ENCODE measurements at places on chromosomes 3 and 15.

DNA sequence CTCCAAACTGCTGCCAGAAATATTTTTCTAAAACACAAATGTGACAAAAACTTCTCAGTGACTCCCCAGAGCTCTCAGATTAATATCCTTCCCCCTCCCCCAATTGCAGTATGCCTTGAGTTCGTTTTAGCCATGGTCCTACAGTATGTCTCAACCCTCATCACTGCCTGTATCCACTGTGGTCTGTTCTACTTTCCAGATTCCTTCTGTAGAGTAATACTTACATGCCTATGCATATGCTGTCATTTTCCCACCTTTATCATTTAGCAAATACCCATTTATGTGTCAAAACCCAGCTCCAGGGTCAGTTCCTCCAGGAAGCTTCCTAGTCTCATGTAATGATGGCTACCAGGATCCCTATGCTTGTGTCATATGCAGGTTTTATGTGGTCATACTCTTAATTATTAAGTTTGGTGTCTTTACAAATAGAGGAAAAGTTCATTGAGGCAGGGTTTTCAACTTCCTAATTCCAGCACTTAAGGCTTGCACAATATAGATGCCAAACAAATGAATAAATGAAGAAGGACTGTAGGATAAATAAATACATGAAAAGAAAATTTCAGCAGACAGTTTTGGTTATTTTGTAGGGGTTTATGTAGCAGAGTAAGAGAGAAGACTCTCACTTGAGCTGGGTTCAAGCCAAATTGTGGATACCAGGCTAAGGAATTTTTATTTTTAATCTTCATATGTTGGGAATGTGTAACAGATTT is 170.8 kb downstream of the ALCAM start:
- no peak for DNase-seq

- DNase-seq: no peak
Measured at GRCh38 chr15:101308604-101309435, 13.8 kb upstream of the SNRPA1 start.

DNA sequence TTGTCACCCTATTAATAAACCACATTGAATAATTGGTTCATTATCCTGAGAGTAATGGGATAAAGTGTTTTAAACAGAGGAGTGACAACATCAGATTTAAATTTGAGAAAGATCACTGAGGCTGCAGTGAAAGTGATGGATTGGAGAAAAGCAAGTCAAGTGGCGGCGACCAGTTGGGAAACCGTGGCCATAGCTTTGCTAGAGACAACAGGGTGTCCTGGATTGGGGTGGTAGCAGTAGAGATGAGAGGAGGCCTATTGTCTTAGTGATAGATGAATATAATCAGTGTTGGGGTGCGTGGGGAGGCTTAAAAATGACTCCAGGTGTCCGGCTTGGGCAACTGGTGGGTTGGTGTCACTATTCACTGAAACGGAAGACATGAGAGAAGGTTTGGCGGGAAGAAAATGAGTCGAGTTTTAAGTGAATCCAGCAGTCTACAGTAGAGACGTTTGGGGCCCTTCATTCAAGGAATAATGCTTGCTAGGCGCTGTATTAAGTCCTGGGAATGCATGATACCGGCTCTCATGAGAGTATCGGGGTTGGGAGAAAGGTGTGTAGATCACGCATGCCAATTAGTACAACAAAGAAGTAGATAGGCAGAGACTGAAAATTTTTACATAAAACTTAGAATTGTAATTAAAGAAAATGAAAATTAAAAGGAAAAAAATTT is 819 bp downstream of the NEK4 start:
- DNase-seq: no peak

DNA sequence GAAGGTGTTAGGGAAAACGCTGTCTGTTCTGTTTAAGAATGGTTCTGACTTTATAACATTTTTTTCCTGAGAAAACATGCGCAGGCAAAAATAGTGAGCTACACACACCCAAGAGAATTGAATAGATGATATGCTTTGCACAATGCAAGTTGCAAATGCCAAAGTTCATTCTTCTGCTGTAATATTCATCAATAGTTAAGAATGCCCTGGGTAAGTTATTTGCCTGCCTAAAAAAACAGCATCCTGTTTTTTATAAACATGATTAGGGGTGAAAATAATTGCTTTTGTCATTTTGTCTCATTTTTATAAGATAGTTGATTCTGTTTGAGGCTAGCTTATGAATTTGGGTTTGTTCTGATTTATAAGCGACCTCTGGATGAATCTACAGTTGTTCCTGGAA is 99.4 kb downstream of the DTWD1 start:
- no peak for DNase-seq

DNA sequence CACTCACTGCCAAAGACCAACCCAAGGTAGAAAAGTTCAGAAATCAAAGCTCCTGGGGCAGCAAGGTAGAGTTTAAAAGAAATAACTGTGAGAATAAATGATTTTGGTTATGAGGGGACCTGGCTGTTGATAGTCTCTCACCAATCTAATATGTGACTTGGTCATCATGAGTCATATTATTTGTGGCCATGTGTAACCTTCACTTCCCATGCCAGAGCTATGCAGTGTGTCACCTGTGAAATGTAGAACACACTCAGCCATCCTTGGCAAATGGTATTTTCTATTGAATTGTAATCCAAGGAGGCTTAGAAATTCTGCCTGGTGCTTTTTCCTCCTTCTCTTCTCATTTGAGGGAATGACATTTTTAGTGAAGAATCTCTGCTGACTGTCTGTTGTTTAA is 184.2 kb upstream of the STAC start:
- no peak for DNase-seq

DNA sequence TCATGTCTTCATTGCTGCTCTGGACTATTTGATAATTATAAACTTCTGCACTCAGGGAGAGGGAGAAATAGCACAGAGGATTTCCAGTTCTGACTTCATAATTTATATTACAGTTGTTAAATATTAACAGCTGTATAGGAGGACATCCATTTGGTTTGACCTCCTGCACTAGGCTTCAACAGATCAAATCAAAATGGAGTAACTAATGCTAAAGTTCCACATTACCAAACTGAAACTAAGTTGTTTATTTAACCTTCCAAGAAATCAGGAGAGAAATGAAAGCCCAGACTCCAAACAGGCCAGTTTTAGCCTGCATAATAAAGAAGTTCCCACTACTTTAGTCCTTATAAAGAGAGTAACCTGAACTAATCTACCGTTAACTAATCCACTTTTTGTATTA is 4.6 kb downstream of the PLSCR2 start:
- DNase-seq: no peak

DNA sequence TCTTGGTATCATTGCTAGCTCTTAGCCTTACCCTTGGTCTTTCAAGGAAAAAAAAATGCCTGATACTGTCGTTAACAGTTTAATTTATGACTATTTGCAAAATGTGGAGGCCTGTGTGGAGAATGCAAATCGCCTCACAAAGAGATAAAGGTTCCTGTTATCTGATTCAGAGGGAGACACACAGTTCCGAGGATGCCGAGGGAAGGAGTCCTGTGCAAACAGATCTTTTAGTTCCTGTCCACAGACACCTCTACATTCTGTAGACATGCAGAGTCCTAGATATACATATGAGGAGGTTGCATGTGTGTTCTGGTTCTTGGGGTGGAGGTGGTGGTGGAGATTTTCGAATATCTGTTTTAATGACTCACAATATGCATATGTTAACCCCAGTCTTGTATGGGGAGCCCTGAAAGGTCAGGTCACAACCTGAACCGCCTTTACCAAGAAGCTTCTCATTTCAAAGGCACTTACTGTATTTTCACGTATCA is 5.7 kb downstream of the NR2F2 start:
- DNase-seq: no peak

GRCh38 chr15:98387866-98388265 is 260.5 kb upstream of the IGF1R start:
- no peak for DNase-seq

DNA sequence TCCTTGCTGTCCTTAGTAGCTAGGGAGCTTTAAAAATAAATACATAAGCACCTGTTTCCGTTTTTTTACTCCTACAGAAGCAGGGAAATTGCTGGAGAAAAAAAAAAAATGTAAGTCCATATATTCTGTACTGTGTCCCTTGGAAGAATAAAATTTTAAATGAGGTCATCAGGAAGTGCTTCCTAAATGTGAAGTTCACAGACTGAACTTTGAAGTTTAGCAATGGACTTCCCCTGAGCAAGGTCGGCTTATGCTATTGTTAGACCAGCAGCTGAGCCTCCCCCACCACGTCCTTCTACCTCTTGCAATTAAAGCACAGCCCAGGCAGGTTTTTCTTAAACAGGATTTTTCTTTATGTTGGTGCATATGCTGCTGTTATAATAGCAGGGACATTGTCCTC is 26.3 kb downstream of the LIPC start:
- DNase-seq: no peak

DNA sequence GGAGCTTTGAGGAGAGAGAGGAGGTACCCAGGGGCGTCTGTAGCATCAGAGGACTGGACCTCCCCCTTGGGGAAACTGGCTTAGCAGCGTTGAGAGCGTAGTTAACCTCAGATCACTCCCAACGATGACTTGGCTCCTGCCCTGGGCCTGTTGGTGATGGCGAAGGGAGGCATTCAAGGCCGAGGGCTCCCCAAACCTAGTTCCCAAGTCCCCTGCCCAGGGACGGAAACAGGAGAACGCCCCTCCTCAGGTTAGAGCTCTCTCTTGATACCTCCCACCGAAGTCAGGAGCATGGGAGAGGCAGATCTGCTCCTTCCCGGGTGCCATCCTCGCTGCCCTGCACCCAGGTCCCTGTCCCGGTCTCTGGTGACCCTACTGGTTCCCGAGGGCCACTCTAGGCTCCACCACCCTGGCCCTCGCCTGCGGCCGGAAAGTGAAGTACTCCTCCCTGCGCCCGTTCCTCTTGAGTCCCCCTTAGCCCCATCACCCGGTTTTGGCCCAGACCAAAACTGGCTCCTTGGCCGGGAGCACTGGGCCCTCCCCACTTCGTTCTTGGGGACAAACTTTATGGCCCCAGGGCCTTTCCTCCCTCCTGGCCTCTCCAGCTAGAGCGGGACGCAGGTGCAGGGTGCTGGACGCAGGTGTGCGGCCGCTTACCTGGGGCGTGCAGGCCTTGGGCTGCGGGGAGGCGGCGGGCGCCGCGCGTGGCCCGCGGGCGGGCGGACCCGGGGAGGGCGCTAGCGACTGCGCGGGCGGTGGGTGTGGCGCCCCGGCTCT is 2.6 kb upstream of the SKOR1 start:
- no peak for DNase-seq

GRCh38 chr3:168272343-168272985 is 176.7 kb upstream of the GOLIM4 start:
- no peak for DNase-seq

DNA sequence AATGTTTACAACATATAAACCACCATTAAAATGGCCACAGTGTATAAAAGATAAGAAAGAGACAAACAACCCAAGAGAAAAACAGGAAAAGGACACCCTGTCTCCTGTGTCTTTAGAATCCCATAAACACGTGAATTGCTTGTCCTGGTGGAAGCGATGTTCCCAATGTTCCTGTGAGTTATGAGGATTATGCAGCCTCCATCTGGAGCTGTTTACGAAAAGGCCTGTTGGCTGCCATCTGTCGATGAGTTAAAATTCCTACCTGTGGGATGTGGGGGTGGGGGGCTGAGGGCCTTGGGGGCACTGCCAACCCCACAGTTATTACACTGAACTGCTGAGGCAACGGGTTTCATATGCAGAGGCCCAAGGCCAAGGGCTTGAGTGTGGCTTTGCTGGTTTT is 13.6 kb downstream of the NISCH start:
- no peak for DNase-seq

DNA sequence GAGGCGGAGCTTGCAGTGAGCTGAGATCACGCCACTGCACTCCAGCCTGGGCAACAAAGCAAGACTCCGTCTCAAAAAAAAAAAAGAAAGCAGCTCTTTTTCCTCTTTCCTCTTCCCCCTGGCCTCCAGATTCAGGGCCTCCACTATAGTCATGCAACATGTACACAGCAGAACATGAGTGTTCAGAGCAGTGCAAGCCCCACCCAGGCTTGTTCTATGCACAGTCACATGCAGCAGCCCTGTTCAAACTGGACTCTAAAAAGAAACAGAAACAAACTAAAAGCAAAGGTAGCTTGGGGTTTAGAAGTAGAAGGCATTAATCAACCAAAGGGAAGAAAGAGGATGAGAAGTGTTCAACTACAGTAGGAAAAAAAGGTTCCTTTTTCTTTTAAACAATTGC is 11.8 kb downstream of the SHQ1 start:
- no peak for DNase-seq

GRCh38 chr15:66293419-66294156 is at the start of gene DIS3L:
Gene DIS3L, plus strand, starts transcription at chr15:66293568. Its CDS starts 29 bp downstream, at chr15:66293597.
- peak; percentile 44 for DNase-seq

- no peak for DNase-seq
Measured at GRCh38 chr15:94327356-94327936, 96.1 kb downstream of the MCTP2 start.

GRCh38 chr3:113255100-113255853 is 43.9 kb downstream of the BOC start:
- no peak for DNase-seq

GRCh38 chr3:139460076-139460475 is 16.2 kb downstream of the RBP2 start:
- no peak for DNase-seq

DNA sequence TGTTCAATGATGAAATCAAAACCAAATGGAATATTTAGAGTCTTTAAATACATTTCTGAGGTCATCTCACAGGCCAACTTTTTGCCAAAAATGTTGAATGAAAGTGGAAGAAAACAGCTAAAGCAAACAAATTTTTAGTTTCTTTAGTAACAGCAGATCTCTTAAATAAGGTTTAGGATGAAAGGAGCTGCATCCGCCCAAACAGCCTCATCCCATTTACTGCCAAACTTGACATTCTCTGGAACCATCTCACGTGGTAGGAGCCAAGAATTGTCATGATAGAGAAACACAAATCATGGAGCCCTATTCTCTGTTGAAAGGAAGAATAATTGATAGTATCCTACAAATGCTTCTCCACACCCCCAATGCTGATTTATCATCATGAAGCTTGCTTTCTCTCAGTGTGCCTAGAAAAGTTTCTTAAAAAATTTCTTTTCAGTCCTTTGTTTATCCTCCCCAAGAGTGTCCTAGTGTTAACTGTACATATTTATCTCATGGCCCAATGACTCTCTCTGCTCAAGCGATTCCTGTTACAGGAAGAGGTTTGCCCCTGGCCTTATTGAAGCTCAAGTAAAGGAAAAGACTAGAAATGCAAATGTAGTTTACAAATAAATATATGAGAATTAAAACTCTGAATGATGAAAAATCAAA is 23.4 kb downstream of the SLC9A9 start:
- no peak for DNase-seq

DNA sequence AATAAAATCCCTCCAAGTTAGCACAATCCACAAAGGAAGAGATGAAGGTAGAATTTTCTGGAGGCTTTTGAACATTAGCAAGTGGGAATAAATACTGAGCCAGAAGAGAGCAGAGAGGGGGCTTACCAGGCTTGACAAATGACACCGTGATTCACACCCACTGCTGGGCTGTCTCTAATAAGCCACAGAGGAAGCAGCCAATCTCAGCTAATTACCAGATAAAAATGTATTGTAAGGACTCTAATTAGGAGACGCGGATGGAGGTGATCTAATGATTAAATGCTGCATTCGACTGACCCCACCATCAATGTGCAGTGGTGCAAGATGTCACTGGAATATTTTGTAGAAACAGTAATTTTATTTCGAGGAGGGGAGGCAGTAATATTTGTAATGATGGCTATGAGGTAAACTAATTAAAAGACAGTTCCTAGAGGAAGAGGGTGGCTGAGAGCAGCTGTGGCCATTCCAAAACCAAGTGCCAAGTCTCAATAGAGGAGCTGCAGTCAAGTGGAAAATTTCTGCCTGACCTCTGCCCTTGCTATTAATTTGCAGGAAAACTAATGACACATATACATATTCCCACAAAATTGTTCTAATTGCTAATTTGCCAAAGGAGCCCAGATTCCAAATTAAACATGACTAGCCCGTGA is 602.2 kb downstream of the FOXP1 start:
- no peak for DNase-seq

GRCh38 chr3:177281292-177282118 is 84.2 kb upstream of the TBL1XR1 start:
- no peak for DNase-seq

Data from C1 segment of cervical spinal cord (tissue), 14 donors.